Aortic smooth muscle cell (primary cell): ENCODE measurements at places on chromosomes 16 and 17. TPM values are rescaled to one million over a fixed set of nuclear protein-coding genes. Genes with fewer than 3 reads are reported as not detected.

The OMG gene
- total RNA-seq: 0.12 and 0.26 TPM in 2 replicates

The ZNF764 gene
- 2.8 and 3.0 TPM in 2 replicates for total RNA-seq

The OR1F1 gene
- total RNA-seq: not detected in 2 replicates

The PERCC1 gene
- total RNA-seq: not detected in 2 replicates

The HOXB1 gene
- total RNA-seq: not detected in 2 replicates

The AGRP gene
- total RNA-seq: not detected in 2 replicates

The RBFOX1 gene
- not detected in 2 replicates for total RNA-seq
